ENCODE measurements at places on chromosomes 3 and 15.

GRCh38 chr3:50585919-50586762 is 16.8 kb downstream of the HEMK1 start:
- no peak for DNase-seq

GRCh38 chr15:92869263-92869940 is 30.7 kb upstream of the CHD2 start:
- DNase-seq: peak; percentile 47

DNA sequence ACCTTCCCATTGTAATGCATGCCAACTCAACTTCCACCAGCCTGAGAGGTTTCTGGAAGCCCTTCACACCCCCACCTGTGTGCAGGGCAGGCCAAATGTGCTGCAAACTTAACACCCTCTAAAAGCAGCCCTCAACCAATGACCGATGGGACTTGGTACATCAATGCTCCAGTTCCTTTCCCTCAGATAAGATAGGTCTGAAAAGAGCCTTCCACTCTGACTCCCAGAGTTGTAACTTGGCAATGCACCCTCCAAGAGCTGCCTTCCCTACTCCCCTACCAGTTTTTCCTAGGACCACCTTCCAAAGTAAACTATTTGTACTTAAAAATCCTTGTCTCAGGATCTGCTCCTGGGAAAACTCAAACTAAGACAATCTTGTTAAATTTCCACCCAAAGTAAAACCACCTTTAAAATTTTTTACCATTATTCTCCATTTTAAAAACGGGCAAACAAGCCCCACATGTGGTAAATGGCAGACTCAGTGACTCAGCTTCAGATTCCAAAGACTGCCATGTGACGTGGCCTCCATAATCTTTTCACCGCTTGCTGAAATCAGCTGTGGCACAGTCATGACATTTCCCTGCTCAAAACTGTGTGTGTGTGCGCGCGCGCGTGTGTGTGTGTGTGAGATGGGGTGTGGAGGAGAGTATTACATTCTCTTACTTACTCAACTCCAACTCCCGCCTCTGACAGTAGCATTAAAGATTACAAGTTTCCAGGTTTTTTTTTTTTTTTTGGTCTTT is 17.2 kb downstream of the RASGRP1 start:
- DNase-seq: no peak

DNA sequence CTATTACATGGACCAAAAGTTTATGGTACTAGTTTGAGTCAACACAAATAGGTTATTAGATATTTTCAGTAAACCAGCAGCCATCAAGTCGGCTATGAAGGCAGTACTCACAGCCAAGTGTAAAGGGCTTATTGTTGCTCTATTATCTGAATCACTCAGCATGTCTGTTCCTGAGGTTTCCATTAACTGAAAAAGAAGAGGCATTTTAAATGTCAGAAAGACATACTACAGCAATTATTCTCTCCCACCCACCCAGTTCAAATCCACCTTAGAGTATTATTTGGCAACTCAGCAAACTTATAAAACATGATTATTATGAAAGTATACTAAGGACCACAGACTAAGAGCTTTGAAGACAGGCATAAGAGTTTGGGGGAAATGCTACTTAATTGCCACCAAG is 93.1 kb downstream of the BTD start:
- DNase-seq: no peak

DNA sequence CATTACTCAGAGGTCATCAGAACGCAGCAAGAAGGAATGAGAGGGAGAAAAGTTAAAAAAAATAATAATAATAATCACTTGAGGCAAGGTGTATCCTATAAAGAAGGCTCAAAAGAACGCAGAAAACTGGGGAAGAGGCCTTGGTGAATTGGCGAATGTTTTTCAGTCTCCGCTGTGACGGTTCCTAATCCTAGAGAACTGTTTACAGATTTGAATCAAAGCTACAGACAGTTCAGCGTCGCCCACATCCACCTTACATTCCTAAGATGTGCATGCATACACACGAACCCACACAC is 634 bp downstream of the ZMAT3 start:
- DNase-seq: no peak

- no peak for DNase-seq
These were observed 513.6 kb upstream of the KCNMB2 start for GRCh38 chr3:178022599-178022998.

DNA sequence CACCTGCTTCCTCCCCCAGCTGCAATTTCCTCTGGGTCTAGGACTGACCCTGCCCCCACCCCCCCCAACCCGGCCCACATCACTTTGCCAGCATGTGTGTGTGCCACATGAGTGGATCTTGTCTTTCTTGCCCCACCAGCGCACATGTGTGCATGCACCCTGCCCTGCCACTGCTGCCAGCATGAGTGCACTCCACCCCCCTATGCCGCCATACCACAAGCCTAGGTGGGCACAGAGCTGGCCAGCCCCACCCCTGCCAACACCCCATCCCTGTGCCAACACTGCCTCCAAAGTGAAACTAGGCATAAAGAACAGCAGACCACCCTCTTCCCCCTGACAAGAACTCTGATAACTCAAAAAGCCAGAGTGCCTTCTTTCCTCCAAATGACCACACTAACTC is 296.3 kb upstream of the SGO1 start:
- no peak for DNase-seq

- no peak for DNase-seq
These were observed 32.0 kb downstream of the NLGN1 start for GRCh38 chr3:173429527-173429926.

DNA sequence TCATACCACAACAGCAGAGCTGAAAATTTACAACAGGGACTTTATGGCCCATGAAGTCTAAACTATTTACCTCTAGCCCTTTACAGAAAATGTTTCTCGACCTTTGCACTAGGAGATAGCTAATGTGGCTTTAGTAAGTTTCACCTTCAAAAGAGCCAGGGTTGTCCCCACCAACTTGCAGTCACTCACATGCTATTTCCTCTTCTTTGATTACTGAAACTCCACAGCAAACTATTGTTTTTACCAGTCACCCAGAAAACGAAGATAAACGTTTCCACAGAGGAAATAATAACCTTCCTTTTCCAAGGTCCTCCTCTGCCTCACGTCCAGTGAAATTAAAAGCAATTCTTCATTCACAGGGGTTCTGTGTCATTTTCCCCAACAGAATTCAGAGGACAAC is 48.2 kb downstream of the WWTR1 start:
- DNase-seq: no peak

GRCh38 chr3:123949641-123950040 is 11.4 kb downstream of the CCDC14 start:
- peak; percentile 67 for DNase-seq

DNA sequence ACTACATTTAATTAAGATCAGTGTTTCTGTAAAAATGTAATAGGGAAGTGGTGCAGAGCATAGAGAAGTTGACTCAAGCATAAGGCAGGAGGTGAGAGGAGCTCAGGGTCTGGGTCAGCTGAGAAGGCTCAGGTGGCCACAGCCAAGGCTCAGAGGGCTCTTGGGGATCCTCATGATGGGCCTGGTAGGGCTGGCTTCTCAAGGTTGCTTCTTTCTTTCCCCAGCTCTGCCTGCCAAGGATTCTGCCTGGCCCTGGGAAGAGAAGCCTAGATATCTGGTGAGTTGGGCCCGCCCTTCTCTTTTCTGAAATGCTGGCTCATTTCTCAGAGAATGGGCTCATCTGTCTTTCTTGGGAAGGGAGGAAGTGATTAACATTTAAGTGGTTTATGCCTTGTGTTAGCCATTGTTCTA is 6.5 kb downstream of the ZNF589 start:
- DNase-seq: no peak

DNA sequence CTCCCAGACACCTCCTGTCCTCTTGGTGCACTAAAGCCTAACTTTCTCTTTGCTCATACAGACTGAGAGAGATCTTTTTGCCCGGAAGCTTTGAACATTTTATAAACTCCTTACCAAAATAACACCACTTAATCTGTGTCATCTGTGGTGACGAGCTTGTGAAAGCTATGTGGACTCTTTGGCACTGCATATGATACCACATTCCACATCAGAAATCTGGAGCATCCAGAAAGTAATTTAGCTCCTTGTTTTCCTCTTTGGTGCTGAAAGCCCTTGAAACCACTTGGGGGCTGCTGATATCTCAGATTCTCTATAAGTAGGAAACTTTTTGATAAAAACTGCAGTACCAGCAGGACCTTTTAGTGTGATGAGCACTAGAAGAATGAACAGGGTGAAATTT is 128.3 kb downstream of the ALCAM start:
- DNase-seq: peak; percentile 37

DNA sequence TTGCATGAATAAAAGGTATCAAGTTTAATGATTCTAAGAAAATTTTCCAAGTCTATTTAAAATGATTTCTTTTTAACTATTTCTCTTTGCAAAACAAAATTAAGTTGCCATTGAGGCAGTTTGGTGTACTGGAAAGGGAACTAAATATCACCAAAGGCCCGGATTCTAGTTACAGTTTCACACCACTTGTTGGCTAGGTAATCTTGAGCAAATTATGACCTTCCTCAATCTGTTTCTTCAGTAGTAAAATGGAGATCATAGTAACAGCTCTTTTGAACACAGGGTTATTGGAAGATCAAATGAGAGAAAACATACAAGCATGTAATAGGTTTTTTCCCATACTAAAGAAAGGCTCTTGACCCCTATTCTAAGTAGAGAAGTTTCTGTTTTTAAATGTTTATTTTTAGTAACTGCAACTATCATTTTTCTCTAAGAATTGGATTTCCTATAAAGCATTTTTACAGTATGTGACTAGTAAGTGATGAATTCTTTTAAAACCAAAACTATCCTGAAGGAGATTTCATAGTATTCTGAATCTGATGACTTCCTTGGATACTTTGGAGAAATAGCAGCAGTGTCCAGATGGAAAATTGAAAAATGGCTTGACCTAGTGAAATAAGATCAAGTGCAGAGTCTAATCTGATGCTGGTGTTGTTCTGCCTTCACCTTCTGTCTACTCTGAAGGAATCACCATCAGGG is 15.7 kb downstream of the SCAANT1 start:
- no peak for DNase-seq

DNA sequence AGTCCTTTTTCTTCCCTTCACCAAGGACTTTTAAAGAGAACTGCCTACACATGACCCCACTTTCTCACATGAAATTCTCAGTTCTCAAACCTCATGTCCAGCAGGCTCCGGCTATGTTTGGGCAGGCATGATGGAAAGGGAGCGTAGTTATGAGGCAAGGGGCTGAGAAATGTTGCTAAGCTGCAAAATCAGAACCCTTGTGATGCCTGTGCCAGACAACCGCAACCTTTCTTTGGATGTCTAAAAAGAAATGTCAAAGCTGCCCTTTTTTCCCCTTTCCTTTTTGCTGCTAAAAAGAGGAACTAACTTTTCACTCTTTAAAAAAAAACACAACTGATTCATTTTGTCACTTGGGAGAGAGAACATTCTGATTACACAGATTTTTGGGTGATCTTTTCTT is 19.2 kb downstream of the GNB4 start:
- no peak for DNase-seq

- no peak for DNase-seq
These were observed 4.6 kb downstream of the ACSBG1 start for GRCh38 chr15:78229431-78230406.

DNA sequence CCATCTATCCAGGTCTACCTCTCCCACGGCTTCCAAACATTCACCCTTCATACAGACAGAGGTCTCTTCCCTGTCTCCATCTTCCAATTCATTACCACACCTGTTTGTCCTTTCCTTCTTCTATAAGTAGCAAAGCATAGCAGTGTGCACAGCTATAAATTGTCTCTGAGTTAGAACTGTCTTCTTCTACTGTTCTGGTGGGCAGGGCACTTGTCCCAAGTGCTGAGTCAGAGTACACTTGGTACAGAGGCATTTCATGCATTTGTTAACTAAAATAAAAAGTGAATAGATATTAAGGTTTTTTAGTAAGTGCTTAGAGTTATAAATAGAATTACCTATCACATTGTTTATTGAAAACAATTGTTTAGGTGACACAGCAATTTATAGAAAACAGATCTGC is 150.1 kb upstream of the CCDC54 start:
- no peak for DNase-seq

- DNase-seq: no peak
These were observed 1199.1 kb downstream of the SI start for GRCh38 chr3:163879172-163879571.

GRCh38 chr15:78212546-78213424 is 21.6 kb downstream of the ACSBG1 start:
- no peak for DNase-seq

- DNase-seq: no peak
These were observed 52.5 kb downstream of the ATP10A start for GRCh38 chr15:25810631-25811091.

DNA sequence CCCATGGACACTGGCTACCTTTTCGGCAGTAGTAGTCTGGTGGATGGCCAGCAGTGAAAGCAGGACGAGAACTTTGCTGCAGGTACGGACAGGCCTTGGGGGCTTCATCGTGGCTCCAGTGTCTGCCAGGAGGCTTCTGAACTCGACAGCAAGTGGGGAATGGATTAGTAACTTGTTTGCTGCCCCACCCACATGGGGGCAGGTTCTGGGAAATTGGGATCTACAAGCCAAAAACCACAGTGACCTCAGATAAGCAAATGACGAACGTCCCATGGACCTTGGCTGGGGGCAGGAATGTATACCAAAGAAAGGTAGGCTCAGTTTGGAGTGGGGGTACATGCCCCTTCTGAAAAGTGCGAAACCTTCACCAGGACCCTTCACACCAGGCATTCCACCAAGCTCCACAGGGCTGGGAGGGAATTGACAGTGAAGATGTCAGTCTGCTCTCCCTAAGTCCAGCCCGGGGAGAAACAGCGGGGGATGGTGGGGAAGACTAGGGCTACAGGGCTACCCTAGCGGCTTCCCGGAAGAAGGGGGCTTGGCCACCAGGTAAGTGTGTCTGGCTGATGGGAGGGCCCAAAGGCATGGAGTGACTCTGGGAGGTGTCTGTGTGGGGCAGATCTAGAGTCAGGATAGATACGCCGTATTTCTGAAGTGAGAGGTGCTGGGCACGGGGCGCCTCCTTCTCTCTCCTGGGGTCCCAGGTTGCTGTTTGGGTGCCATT is at the start of gene ITIH4:
ITIH4 (minus strand) TSS at position 138 of the 724 bp plus-strand sequence; CDS start at position 108, 30 bp downstream.
- no peak for DNase-seq

DNA sequence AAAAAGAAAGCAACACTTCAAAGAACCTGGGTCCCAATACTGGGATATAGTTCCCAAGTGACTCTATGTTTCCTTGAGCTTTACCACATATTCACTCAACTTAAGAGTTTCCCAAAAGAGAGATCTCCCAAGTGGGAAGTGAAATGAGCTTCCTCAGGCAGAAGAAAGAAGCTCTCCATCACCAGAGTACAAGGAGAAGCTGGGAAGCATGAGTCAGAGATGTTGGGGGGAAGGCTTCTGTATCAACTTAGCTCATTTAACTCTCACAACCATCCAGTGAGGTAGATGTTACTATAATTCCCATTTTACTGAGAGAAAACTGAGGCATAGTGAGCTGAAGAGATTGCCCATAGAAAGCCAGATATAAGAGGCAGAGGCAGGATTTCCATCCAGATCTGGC is 47.0 kb upstream of the TRIM42 start:
- no peak for DNase-seq

DNA sequence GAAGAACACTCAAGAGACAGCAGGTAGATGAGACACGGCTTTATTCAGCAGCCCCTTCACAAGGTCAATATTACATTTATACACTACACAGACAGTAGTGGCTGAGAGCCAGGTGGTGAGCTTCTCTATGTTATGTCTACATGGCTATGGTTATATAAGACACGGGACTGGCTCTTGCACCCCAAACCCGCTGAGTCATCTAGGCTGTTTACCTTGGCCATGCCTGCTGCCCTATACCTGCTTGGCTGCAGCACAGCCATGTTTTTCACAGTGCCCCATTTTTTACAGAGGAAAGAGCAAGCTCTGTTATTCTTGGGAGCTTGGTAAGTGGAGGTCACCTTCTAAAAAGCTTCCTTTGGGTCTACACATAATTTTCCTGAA is 231.6 kb downstream of the IGSF11 start:
- no peak for DNase-seq
